ENCODE measurements at places on chromosomes 16 and 17.

- no peak for DNase-seq
Measured at GRCh38 chr16:85484347-85485300, 128.5 kb upstream of the GSE1 start.

DNA sequence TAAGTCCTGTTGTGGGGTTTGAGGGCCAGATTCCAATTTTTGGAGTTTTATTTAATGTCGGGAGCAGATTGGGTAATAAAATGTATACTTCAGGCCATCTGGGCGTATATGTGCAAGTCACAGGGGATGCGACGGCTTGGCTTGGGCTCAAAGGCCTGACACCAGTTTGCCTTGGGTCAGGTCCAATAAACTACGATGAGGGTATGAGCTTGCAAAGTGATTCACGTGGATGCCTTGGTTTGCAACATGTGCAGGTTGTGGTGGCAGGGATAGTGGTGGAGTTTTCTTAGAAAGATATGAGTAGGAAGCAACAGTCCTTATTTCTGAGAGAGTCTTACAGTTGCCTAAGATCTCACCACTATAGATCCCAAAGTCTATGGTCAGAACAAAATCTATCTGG, 157.0 kb upstream of the CDH11 start:
- no peak for DNase-seq

- no peak for DNase-seq
Measured at GRCh38 chr16:76941113-76941512, 249.9 kb upstream of the MON1B start.

DNA sequence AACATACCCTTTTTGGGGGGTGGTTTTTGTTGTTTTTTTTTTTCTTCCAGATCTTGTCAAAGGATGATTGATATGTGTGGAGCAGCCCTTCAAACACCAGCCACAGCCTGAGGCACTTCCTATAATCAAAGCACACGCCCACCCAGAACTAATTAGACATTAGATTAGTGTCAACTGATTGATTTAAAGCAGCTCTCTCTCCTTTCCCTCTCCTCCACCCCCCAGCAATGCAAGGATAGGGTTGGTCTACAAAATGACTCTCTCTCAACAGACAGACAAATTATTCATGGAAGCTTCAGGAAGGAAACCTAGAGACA, 250.3 kb upstream of the SOX9 start:
- no peak for DNase-seq

- DNase-seq, result no peak
Measured at GRCh38 chr16:363766-364490, 6.4 kb downstream of the MRPL28 start.

- DNase-seq, result no peak
Measured at GRCh38 chr17:51427323-51427811, 167.0 kb downstream of the UTP18 start.

DNA sequence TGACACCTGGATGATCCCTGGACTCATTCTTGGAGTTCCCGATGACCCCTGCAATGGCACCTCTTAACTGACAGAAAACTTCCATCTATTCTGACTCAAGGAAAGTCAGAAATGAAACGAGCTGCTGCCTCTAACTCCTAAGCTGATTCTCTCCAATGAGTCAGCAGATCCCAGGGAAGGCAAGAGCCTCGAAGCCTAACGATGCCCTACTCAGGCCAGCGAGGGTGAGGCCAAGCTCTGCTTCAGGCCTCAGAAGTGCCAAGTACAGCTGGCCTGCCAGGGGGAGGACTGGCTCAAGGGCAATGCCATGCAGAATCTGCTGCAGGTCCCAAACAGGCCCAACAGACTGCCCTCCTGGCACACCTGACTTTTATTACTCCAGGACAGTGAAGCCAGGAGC, 36.3 kb downstream of the PLXDC1 start:
- no peak for DNase-seq

DNA sequence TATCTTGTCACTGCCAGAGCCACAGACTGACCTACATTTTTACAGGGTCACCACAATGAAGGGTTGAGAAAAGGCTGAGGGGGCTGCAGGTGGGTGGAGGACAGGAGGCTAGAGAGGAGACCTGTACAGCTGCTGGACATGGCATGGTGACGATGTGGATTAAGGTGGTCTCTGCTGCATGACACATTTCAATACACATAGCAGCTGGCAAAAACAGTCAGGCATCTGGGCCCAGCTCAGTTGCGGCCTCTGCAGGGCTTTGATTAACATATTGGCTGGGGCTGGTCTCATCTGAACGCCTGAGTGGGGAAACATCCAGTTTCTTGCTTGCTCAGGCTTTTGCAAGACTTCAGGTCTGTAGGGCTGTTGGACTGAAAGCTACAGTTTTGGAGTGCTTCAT, 265.4 kb upstream of the FOXF1 start:
- DNase-seq, result no peak

- no peak for DNase-seq
Measured at GRCh38 chr17:3798273-3799180, 2.5 kb downstream of the ITGAE start.

DNA sequence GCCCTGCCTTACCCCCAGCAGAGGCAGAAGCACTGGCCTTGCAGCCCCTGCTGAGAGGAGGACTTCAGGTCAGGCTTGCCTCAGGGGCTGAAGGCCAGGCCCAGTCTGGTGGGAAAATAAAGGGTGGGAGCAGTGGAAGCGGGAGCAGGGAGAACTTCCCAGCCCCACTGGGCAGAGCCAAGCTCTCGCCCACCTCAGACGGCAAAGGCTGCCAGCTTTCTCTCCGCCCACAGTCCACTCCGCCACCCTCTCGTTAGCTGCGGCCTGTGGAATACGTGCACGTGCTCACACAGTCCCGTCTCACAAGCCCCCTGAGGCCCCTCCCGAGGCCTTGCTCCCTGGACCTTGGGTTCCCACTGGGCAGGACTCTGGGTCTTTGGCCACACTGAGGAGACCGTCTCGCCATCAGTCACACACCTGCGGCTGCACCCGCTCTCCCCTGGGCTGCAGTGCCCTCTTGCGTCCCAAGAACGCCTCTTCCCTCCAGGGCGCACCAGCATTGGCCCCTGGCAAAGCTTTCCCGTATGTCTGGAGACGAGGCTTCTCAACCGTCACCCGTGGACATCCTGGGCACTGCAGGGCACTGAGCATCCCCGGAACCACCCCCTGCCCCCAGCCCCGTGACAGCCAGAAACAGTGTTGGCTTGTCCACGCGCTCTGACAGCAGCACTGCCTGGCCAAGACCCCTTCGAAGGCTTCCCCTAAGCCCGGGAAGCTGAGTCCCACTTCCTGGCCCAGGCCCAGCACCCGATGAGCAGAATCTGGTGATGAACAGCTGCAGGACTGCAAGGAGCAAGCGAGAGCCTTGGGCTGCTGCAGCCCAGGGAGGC, 8.3 kb downstream of the MRPL28 start:
- peak; percentile 80 for DNase-seq

DNA sequence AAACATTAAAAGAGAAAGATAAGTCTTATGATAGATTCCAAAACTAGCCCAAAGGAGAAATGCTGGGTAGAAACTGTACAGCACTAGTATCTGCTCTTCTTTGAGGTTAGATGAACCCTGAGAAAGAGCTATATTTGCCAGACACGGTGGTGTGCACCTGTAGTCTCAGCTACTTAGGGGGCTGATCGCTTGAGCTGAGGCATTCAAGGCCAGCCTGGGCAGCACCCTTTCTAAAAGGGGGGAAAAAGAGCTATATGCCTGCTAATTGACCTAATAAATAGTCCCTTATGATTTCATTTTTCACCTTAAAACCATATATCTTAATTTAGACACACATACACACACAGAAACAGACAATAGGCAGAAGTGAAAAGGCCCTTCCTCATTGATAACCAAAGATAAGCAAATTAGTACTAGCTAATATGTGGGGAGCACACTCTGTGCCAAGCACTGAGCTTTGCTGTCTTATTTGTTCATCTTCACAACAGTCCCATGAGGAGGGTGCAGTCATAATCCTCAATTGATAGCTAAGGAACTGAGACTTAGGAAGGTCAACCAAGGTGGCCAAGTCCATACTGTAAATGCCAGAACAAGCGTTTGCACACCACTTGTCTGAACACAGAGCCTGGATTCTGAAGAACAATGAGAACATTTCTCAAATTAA, 56.6 kb upstream of the NLK start:
- DNase-seq, result no peak

DNA sequence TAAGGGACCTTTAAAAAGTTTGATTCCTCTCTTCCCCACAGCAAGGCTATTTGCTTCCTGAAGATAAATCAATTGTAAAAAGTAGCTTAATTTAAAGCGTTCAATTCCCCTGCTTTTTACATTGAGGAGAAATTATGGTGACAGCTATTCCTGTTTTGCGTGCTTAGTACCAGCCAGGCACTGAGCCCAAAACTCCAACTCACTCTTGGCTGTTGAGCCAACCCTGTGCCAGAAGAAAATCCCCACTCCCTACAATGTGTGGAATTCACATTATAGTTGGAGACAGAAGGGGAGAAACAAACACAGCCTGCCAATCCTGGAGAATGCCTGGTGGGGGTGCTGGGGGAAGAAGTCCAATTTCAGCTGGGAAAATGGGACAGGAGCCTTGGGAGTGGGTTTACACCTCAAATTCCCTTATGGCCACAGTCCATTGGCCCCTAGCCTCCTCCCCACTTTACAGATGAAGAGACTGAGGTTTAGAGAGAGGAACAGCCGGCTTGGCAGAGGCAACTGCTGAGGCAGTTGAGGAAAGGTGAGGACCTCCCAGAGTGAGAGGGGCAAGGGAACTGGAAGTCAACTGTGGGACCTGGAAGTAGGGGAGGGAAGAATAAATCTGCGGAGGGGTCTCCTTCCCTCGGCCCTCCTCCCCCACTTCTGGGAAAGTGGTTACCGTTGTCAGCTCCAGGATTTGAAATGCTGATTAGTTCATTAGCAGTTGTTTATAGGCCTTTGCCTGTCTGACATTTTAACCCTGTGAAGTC, 26.1 kb downstream of the CDH1 start:
- DNase-seq, result peak; percentile 49

GRCh38 chr17:81511804-81512561, 616 bp downstream of the ACTG1 start:
- no peak for DNase-seq

- DNase-seq, result no peak
Measured at GRCh38 chr16:21568502-21569189, 30.7 kb upstream of the METTL9 start.

- DNase-seq, result no peak
Measured at GRCh38 chr16:81397058-81397878, 47.3 kb upstream of the CMIP start.

GRCh38 chr17:51590071-51590656, 329.8 kb downstream of the UTP18 start:
- DNase-seq, result no peak

- peak; percentile 93 for DNase-seq
Measured at GRCh38 chr17:4967539-4968485, at the start of gene SPAG7. TSS of gene SPAG7 (minus strand) at chr17:4967817. CDS start at chr17:4967804, 13 bp downstream.

DNA sequence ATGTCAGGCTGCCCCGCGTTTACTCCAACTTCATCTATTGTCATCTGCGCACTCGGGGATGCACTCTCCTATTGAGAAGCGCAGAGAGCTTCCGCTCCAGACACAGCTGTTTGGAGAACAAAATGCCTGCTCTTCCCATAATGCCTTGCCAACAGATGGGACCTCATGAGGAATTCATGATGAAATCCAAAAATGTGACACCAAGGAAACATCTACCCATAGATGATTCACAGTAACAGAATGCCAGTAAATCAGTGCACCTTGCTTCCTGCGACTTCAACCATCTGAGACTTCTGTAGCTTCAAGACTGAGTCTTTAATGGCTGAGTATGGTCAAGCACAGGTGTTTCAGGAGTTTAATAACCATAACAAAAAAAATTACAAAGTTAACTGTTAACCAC, 1144.9 kb upstream of the GOT2 start:
- no peak for DNase-seq

GRCh38 chr16:50718061-50718760, 23.7 kb upstream of the CYLD start:
- no peak for DNase-seq

GRCh38 chr16:58177353-58177710, 20.6 kb downstream of the CSNK2A2 start:
- DNase-seq, result no peak

GRCh38 chr16:50599494-50599893, 51.3 kb downstream of the NKD1 start:
- no peak for DNase-seq

DNA sequence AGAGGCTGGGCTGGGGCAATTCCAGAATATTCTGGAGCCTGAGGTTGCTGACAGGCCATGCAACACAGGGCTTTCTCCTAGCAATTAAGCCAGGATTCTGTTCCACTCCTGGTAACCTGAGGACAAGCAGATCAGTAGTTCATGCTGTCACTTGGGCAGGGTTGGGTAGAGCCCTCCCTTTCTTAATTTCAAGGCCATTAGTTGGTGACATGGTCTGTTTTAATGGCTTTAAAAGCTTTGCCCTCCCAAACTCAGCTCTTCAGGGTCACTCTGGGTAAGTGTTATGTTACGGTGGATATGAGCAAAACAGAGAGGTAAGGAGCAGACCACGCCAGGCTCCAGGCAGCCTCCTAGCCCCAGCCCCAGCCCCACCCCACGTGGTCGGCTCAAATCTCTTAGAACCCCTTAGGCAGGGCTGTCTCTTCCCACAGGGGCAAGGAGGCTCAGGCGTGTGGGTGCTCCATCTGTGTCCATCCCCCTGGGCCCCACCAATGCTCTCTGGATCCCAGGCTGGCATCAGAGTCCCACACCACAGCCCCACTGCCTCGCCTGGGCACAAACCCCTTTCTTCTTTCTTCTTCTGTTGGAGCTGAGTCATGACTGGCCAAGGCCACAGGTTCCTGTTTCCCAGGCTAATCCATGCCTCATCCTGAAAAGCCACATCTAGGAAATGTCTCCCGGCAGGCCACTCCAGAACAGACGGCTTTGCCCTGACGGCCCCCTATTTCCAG, 27.5 kb downstream of the CEP295NL start:
- DNase-seq, result no peak

GRCh38 chr17:6286233-6286632, 148.7 kb downstream of the AIPL1 start:
- DNase-seq, result no peak

DNA sequence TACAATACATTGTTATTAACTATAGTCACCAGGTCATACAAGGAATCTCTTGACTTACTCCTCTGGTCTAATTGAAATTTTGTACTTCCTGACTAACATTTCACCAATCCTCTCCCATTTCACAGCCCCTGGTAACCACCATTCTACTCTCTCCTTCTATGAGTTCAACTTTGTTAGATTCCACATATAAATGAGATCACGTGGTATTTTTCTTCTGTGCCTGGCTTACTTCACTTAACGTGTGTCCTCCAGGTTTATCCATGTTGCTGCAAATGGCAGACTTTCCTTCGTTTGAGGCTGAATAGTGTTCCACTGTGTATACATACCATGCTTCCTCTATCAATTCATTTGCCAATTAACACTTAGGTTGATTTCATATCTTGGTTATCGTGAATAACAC, 128.5 kb downstream of the CHD9NB start:
- no peak for DNase-seq

- no peak for DNase-seq
Measured at GRCh38 chr16:24683847-24684493, 45.5 kb upstream of the TNRC6A start.

Data from prostate gland (tissue), 2 donors.